ENCODE measurements at places on chromosomes 16 and 17.

DNA sequence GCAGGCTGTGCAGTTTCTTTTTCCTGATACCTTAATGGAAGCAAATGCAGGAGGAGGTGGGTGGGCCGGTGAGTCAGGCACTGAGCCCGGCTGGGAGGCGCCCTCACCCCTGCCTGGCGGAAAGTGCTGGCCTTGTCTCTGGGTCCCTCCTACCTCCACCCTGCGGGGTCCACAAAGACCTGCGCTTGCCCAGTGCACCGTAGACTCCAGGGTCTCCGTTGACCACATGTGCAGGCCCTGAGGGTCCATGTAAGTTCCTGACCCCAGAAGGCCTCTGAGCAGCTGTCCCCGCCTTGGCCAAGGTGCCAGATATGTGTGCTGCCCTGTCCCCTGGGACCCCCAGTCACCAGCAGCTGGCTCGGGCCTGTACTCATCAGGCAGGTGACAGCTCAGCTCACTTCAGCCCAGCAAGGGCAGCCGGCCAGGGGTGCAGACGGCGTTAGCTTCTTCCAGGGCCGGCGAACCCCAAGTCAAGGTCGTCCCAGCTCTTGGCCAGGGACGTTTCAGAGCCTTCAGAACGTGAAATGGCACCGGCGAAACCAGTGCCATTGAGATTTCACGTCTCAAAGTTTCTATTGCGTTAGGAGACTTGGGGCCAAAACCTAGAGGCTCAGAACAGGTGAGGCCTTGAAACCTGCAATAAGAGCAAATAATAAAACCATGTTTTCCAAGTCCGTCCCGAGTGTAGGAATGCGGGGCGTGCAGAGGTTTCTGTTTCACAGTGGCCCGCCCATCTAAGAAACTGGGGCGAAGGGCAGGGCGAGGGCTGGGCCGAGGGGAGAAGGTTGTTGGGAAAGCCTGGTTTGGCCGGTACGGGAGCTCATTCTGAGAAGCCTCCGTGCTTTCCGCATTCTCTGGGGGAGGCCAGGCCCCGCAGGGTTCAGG, 12.1 kb downstream of the METRNL start:
- DNase-seq, result no peak

GRCh38 chr17:50169121-50169764, 3.4 kb downstream of the SGCA start:
- peak; percentile 89 for DNase-seq

- DNase-seq, result no peak
Measured at GRCh38 chr17:47605011-47605410, 44.7 kb upstream of the KPNB1 start.

GRCh38 chr16:51374346-51374745, 223.3 kb upstream of the SALL1 start:
- DNase-seq, result no peak

DNA sequence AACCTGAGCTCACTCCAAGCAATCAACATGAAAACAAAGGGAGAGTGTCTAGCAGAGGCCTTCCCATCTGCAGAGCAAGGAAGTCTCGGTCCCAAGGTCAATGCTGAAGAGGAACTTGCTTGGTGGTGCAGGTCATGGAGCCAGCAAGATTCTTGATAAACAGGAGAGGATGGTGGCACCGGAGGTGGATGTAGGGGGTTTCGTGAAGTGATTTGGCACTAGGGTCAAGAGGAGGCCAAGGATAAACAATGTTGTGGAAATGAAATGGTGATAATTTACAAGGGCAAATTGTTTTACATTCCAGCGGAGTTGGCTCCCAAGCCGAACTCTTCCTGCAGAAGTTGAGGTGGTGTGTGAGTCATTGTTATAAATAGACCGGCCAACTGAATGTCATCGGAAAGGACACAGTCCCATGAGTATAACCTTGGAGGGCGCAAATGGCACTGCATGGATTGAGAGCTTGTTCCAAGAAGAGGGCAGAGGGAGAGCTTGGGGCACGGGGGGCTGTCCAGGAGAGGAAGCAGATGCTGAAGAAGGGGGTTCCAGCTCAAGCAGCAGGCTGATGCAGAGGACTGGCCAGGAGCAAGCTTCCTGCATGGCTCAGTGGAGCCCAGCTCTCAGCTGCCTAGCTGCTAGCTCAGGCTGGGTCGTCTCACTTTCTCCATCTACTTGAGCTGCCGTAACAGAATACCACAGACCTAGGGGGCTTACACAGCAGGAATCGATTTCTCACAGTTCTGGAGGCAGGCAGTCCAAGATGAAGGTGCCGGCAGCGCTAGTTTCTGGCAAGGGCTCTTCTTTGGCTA, 136.6 kb downstream of the COPRS start:
- no peak for DNase-seq

- no peak for DNase-seq
Measured at GRCh38 chr16:50675686-50676610, 5.2 kb downstream of the SNX20 start.

GRCh38 chr16:74603848-74604247, 3.1 kb downstream of the GLG1 start:
- DNase-seq, result no peak

- no peak for DNase-seq
Measured at GRCh38 chr17:42078396-42079043, 19.8 kb downstream of the ZNF385C start.

- DNase-seq, result no peak
Measured at GRCh38 chr17:54795046-54795445, 105.6 kb upstream of the TOM1L1 start.

GRCh38 chr17:76753061-76753961, 15.4 kb downstream of the MFSD11 start:
- no peak for DNase-seq

DNA sequence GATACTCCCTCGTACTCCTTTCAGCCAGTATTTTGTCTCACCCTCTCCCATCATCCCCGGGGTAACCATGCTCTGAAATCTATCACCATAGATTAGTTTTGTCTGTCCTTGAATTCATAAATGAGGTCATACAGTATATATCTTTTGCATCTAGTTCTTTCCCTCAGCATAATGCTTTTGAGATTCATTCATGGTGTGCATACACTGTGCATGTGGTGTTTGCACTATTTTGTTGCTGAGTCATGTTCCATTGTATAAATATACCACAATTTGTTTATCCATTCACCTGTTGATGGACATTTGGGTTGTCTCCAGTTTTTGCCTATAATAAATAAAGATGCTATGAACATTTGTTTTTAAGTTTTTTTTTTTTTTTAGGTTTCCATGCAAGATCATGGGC, 34.2 kb upstream of the NLRP1 start:
- no peak for DNase-seq

- no peak for DNase-seq
Measured at GRCh38 chr16:8893426-8893825, 11.3 kb downstream of the LITAFD start.

DNA sequence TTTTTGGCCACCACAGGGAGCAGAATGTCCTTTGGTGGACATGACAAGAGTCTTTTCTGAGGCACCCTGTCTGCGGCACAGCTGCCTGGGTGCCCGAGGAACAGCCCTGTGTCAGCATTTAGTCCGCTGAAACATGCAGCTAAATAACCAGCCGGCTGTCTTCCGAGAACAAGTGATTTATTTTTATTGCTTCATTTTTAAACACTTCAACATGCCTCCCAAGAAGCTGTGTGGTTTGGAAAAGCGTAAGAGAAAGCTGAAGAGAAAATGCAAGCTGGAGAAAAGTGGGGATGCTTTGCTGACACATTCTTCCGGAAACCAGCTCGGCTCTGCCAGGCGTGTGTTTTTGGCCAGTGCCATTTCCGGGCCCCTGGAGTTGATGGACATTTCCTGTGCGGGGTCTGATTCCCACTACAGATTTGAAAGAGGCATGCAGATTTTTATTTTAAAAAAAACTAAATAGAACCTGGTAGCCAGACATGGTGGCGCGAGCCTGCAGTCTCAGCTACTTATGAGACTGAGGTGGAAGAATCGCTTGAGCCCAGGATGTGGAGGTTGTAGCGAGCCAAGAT, 94.7 kb downstream of the SEC14L1 start:
- DNase-seq, result no peak

DNA sequence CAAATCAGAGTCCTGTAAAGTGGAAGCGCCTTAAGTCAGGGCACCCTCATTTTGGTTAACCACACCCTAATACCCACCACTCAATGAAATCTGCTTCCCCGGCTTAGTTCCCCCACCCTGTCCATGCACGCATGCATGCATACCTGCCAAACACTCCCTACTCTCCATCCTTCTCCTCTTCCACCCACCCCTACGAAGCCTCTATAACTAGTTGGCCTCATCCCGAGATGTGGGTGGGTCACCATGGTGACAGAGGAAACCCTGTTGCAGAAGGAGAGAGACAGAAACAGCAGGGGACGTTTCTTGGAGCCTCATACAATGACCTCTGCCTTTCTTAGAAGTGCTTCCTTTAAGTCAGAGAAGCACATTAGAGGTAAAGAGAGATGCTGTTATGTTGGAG, 46.8 kb upstream of the DNAH9 start:
- DNase-seq, result no peak

GRCh38 chr17:9228408-9229159, 207.3 kb downstream of the NTN1 start:
- no peak for DNase-seq

DNA sequence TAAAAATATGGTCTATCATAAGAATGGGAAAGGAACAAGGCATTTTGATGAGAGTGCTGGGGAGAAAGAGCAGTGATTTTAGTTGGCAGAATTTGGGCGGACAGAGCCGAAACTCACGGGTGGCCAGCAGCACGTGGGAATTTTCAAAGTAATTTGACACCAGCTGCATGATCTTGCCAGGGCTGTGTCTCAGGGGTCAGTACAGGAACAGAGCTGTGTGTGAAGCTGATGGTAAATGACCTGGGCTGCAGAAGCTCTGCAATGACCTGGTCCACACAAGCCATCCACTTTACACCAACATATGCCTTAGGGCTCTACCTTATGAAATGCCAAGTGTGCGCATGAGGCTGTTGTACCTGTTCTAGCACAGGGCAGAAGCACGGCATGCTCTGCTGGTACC, 112.0 kb downstream of the ZFHX3 start:
- DNase-seq, result no peak

DNA sequence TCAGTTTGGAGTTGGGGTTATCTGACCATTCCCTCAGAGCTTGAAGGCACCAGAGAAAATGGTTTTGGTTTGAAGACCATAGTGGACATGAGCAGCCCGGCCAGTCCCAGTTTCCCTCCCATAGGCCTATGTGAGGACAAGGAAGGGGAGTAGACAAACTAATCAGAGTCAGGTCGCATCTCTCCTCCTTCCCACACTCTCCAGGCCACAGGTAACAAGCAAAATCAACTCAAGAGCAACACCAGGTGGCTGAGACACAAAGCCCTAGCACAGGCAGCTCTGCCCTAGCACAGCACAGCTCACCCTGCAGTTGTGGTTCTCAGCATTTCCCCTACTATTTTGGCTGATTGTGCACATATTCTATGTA, 7.2 kb downstream of the SUPT4H1 start:
- DNase-seq, result no peak

DNA sequence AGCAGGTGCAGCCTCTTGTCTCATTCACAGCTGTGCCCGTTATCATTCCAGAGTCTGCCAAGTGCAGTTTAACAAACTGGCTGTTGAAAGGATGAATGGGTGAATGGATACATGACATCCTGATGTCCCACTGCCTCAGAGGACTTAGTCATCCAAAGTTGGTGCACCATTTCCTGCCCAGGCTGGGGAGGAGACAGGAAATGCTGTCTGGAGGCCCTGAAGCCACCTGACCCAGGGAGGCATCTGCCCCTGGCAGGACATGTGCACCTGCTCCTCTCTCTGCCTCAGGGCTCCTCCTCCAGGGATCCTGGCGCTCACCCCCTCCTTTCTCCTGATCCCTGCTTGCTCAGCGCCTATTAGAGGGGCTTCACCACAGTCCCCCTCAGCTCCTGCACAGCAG, 1.8 kb upstream of the CD300C start:
- no peak for DNase-seq

GRCh38 chr16:25966172-25967097, 274.7 kb downstream of the HS3ST4 start:
- DNase-seq, result no peak

GRCh38 chr17:43637563-43638323, 24.0 kb downstream of the MEOX1 start:
- no peak for DNase-seq

DNA sequence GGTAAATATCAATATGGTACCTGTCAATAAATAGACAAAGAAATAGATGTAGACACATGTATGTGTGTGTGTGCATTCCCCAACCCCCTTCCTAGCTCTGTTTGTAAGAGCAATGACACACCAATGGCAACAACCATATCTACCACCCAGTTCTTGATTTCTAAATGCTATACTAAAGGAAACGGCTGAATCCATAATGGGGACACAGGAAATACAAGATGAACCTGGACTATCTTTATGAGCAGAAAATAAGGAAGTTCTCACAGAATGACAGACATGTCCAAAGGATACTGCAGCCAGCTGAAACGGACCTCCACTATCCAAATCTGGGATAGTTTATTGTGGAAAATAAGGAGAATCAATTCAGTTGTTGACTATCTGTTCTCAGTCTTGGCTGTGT, 75.3 kb downstream of the MYO1D start:
- DNase-seq, result no peak

DNA sequence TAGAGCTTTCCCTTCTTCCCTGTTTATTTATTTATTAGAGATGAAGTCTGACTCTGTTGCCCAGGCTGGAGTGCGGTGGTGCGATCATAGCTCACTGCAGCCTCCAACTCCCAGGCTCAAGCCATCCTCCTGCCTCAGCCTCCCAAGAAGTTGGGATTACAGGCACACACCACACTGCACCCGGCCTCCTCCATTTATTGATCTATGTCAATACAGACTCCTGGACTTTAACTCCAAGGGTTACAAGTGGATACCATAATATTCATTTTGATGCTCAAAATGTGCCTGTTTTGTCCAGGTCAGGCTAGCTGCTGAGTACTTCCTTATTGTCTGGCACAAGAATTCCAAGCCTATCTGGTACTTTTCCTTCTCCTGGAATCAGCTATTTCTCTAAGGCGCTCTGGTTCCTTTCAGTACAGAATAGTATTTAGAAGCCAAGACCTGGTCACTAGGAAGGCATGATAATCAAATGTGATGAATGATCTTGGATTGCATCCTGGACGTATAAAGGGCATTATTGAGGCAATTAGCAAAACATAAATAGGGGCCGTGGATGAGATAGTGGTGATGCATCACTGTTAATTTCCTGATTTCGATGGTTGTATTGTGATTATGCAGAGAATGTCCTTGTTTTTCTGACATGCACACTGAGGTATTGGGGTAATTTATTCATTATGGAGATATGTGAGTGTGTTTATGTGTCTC, 21.7 kb downstream of the IL4R start:
- DNase-seq, result no peak

GRCh38 chr17:63798572-63799106, 24.7 kb downstream of the DDX42 start:
- DNase-seq, result no peak
